ENCODE measurements at places on chromosomes 16 and 17.

DNA sequence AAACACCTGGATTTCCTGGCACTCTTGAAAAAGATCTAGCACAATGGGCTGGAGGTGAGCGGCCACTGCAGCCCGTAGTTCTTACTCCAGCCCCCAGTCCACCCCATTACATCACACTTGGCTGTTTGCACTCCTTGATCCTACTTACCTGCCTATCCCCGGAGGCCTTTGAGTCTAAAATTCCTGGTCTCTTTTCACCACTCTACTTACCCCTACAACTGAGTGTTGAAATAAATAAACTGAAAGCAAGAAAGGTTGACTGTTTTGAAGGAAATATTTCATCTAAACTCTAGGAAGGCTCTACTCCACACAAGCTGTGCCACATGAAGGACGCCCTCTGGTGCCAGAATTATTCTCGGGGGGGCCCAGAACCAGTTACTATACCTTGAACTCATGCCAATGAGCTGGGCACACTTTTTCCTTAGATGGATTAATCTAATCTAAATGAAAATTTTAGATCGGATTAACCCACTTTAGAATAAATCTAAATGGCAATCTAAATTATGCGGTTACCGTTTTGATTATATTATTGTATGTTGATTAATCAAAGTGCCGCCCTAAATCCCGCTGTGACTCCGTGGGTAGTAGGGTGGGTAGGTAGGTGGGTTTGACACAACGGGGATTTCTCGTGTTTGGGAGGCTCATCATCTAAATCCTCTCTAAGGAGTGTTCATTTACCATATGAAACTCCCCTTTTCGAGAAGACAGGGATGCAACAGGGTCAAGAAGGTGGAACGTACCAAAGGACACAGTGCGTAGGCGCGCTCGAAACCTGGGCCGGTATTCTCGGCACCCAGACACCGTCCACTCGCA lies 651 bp upstream of the EIF1 start:
- peak; percentile 58 for DNase-seq

- DNase-seq = peak; percentile 10
Measured at GRCh38 chr17:78010759-78011158, 52.3 kb downstream of the TNRC6C start.

DNA sequence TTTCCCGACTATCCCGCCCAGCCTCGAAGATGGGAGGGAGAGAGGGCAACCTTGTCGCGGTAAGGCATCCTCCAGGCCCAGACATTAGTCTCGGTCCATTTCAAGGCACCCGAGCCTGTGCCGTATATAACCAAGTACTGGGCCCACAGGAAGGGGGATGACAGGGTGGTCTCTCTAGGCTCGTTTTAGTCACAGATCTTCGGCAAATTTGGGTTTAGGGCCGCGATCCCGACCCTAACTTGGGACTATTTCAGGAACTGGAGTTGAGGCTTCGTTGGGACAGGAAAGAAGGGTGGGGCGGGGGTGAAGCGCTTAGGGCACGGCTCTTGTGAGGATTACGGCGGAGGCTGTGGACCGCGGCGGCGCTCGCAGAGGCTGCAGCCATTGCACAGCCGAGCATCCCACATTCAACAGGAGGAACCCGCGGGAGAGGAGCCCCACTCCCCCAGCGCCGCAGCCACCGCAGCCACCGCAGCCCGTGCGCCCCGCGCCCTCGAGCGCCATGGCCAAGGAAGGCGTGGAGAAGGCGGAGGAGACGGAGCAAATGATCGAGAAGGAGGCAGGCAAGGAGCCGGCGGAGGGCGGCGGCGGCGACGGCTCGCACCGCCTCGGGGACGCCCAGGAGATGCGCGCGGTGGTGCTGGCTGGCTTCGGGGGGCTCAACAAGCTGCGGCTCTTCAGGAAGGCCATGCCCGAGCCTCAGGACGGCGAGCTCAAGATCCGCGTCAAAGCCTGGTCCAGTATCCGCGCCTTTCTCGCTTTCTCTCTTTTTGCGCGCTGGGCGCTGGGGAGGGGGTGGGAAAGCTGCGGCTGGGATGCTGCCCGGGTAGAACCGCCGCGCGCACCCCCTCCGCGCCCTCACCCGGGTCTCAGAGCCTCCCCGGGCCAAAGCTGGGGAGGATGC lies at the start of gene VAT1L:
Gene VAT1L (plus strand): TSS at position 384 of the 904 bp plus-strand sequence. CDS start 119 bp downstream, at position 503.
- DNase-seq = no peak

DNA sequence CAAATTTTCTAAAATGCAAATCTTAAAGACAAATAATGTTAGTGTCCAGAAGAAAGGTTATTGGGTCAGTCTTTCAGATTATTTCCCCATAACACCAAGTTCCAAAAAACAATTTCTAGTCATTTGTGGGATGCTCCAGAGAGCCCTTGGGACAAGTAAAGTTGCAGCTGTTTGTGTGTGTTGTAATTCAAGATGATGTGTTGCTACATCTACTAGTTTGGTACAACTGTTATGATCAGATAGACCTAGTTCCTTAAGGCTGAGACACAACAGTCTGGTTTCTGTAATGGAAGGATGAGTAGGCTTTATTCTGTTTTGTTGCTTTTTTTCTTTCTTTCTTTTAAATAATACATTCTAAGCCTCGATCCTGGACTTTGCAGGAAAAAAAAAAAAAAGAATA lies 41.9 kb downstream of the PIGL start:
- no peak for DNase-seq

DNA sequence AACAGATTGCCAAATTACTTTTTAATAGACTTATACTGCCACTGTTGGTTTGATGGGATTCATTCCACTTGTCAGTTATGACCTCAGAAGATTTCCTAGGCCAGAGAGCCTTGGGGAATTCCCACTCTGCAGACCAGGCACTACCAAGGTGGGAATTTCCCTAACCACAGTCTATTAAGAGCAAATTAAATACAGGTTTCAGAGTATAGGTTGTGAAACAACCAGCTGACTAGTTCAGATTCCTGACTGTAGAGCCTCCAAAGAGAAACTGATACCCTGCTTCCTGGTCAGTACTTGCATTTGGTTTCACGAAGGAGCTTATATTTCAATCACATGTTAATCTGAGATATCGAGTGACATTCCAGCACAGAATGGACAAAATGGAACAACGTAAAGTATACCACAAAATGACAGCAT lies 186.5 kb downstream of the STX8 start:
- DNase-seq = no peak

GRCh38 chr17:27288183-27288582 lies 5.7 kb upstream of the WSB1 start:
- DNase-seq = no peak

GRCh38 chr17:80594431-80595269 lies 50.0 kb downstream of the RPTOR start:
- DNase-seq = no peak

GRCh38 chr16:15951852-15952251 lies 2.4 kb downstream of the ABCC1 start:
- DNase-seq = no peak

DNA sequence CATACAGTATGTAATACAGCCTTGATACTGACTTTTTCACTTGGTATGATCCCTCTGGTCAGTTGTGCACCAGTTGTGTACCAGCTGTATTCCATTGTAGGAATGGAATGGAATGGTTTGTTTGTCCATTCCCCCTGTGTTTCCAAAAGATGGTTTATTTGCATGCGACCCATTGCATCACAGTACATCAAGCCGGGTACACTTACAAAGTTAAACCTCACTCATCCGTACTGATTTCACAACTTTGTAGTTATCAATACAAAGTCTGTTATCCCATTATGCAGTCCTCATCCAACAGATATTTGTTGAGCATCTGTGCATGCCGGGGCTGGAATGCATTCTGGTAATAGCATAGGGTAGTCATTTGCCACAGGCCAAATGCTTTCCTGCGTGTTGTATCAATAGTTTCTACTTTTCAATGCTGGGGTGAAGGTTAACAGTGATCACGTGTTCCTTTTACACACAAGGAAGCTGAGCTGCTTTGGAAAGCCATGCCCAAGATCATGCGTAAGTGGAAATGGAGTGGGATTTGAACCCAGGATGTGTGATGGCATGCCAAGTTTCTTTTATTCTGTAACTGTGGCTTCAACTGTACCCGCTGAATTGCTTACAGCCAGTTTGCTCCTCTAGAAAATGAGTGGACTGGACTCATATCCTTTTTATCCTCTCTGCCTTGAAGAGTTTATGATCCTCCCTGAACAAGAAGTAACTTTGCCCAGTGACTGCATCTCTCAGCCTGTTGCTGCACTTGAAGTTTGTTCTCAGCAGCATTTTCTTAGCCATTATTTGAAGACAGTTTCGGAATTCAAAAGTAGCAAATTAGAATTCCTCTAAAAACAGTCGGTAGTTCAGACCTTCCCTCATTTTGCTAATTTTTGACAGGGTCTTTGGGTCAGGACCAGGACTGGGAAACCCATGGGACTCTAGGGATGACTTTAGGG lies 228.5 kb downstream of the CCDC182 start:
- no peak for DNase-seq

DNA sequence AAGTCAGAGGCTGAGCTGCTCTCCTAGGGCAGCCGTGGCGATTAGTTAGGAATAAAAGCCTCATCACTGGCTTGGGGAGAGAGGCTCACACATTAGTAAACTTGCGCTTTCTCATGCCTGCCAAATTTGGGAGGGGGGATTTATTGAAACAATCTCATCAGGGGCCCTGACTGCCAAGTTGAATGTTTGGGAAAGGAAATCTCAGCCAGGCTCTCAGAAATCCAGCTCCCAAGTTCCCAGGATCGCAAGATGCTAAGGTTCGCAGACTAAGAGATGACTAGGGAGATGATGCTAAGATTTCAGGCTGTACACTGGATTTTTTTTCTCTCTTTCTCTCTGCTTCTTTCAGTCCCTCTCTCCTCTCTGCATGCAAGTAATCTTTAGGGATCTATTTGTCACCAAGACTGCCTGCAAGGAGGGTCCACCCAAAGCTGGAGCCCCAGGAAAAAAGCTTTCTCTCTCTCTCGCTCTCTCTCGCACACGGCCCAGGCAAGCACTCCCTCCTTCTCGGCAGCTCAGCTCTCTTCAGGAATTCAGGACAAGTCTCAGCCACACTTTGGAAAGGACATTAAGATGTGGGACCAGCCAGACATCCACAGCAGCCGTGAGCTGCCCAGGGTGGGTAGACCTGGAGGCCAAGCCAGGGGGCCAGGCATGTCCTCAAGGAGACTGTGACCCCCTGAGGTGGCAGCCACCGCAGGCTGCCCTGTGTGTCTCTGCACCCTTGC lies 1.4 kb downstream of the GPR139 start:
- DNase-seq = no peak

DNA sequence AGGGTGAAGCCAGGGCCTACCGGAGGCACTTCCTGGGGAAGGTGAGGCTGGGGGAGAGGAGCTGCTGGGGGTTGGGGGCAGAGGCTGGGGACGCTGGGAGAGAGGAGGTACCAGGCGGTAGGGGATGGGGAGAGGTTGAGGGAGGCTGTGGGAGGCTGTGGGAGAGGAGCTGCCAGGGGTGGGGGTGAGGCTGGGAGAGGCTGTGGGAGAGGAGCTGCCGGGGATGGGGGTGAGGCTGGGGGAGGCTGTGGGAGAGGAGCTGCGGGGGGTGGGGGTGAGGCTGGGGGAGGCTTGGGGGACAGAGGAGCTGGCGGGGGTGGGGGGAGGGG lies 99.4 kb downstream of the OR1D5 start:
- DNase-seq = no peak

DNA sequence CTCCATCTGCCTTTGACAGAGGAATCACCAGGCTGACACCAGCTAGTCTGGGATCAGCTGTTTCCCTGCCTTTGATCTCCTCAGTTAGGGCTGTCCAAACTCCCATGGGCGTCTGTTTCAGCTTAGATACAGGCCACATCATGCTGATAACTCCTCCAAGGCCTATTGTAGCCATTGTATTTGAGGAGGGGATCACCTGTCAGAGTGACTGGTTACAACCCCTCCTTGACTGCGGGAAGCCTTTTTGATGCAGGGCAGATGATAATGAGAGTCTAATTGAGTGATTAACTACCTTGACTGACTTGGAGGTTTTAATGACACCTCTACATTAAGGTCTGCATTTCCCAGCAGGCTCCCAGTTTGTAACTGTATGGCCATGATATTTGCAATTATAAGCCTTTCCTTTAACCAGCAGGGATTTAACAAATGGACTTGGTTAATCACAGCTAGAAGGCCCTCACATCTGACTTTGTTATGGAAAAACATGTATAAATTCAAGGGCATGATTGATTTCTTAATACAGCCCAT lies 863.5 kb downstream of the KCNJ2 start:
- no peak for DNase-seq

DNA sequence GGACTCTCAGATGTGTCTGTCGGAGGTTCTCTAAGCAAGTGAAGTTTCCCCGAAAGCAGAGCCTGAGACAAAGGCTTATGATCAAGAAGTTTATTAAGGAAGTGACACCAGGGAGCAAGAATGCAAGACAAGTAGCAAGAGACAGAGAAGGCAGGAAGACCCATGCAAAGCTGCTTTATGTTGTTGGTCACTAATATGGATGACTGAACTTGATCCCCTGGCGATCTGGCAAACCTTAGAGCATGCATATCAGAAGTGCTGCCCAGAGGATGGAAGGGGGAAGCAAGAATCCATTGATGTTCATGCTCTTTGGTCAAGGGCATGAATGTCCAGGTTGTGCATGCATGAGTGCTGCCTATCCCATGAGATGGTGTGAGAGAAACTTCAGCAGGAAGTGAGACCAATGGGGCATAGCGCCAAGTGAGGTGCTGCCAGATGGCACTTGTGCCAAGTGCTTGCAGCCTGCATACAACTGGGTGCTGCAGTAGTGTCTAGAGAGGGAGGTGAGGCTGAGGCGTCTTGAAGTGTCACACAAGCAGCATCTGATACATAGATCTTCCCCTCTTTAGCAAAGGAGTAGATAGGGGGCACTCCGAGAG lies 176.5 kb downstream of the SALL1 start:
- DNase-seq = no peak

- no peak for DNase-seq
Measured at GRCh38 chr16:73601911-73602310, 554.0 kb upstream of the ZFHX3 start.

GRCh38 chr16:85396879-85397871 lies 215.9 kb upstream of the GSE1 start:
- DNase-seq = peak; percentile 1

- DNase-seq = no peak
Measured at GRCh38 chr17:65553009-65553645, 8.3 kb downstream of the AXIN2 start.

DNA sequence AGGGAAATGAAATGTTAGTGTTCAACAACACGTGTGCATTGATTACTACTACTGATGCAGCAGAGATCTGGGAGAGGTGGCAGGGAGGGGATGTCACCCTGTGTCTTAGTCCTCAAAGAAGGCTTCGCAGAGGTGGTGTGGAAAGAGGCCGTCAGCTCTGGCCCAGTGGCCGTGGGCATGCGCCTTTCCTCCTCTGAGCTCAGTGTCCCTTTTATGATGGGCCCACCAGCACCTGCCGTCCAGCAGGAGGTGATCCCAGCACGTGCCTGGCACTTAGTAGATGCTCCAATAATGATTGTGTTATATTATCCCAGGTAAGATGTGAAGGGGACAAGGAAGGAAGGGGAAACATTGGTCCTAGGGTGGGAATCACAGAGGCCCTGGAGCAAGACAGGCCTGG lies 106.2 kb downstream of the CLEC16A start:
- no peak for DNase-seq

All from stimulated activated CD4-positive, alpha-beta T cell treated with anti-CD3 and anti-CD28 coated beads, Interleukin-4, amount 100 ng/mL, for 1 hour (primary cell).